Left renal pelvis (tissue), 4 donors: ENCODE measurements at places on chromosomes 16 and 17. TPM values are rescaled to one million over a fixed set of nuclear protein-coding genes. Genes with fewer than 3 reads are reported as not detected.

DNA sequence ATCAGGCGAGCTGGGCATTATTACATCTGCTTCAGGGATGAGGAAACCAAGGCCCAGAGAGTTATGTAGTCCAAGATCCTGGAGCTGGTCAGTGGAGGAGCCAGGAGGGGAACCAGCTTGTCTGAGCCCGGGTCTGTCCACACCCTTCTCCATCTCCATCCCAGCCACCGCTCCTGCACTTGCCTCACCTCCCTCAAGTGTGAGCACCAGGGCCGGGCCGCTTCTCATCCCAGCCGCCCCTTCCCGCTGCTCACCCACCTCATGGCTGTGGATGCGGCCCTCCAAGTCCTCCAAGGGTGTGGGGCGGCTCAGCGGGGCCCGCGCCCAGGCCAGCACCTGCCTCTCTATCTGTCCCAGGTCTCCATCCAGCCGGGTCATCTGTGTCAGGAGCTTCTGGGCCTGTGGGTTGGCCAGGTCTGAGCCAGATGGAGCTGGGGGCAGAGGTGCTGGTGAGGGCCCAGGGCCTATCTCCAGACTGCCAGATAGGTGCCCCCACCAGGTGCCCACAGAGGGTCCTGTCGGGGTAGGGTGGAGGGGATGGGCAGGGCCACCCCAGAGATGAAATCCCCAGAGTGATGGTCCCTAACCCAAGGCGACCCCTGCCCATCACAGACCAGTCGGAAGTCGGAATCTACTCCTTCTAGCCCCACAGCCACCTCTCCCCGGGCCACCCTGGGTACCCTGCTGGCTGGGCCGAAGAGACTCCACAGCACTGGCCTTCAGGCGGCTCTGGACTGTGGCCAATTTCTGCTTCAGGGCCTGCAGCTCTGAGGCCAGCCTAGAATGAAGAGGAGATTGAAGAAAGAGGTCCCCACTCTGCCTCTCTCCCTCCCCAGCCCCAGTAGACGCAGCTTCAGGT is 9.4 kb downstream of the EVPL start:
- no peak for DNase-seq

DNA sequence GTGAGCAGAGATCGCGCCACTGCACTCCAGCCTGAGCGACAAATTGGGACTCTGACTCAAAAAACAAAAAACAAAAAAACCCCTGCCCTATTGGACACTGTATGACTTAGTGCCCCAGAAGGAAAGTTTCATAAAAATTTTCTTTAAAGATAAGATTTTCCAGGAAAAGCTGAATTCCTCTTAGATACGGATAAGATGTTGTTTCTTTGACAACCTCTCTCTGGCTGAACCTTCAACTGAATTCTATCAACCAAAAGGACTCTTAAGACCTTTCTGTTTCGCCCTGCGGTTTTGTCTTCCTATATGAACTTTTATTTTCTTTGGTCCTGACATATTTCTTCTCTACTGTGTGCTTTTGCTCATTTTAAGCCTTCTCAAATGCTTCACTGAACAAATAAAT is 35.8 kb downstream of the CPPED1 start:
- no peak for DNase-seq

DNA sequence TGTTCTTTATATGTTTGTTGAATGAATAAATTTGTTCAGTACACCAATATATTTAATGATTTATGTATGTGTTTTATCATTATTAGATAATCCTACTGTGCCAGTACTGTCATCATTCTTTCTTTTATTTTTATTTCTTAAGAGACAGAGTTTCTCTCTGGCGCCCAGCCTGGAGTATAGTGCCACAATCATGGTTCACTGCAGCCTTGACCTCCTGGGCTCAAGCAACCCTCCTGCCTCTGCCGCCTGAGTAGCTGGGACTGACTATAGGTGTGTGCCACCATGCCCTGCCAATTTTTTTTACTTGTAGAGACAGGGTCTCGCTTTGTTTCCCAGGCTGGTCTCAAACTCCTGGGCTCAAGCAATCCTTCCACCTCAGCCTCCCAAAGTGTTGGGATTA is 41.8 kb downstream of the PAFAH1B1 start:
- no peak for DNase-seq

RHOT1 gene
- polyA plus RNA-seq, result 60.9 TPM

GDPD1 gene
- 10.9 TPM for polyA plus RNA-seq

- DNase-seq, result no peak
Measured at GRCh38 chr16:83806731-83807130, 1.0 kb upstream of the HSBP1 start.

DNA sequence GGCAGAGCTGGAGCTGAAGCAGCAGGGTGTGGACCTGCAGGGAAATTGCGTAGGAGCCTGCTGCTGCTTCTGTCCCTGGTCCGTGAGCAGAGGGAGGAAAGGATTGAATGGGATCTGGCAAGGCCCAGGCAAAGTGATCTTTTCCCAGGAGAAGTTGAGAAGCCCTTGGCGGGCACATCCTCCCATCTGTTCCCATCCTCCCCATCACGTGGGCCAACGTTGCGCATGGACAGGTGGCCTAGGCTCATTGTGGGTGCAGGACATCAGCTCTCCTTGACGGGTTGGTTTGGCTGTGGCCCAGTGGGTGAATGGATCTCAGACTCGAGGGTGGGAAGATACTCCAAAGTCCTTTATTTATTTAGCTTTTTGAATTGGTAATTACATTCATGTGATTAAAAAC is 29.4 kb upstream of the POLR3E start:
- no peak for DNase-seq

DNA sequence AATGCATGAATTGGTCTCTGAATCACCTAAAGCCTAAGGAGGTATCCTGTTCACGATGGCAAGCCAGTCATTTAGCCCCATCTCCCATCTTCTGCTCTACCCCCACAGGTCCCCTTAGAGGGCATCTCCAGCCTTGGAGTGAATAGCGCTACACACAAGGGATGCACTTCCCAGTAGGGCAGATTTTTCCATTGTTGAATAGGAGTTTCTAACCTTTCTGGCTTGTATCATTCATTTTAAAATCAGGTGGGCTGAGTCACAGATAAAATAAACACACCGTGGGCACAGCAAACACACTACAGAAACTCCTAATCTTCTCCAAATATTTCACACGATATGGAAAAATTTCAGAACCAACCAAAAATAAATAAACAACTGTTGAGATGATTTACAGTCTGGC is 201.2 kb upstream of the NOG start:
- DNase-seq, result no peak

GRCh38 chr17:21228845-21229244 is 14.9 kb upstream of the TMEM11 start:
- no peak for DNase-seq

EVI2B gene
- 3.1 TPM for polyA plus RNA-seq

DNA sequence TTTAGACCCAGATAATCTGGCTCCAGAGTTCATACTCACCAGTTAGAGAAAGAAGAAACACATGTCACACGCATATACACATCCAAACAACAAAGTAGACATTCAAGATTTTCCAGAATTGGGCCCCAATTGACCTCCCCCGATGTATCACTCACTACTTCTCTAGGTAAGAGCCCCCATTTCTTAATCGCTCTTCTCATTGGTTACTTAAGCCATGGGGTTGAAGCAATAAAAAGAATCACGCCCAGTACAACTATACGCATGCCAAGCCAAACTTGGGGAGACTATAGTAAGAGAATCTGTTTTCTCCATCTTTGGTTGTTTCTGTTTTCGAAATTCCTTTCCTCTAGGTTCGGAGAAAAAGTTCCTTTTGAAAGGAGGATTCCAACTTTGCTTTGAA is 565 bp downstream of the DDX52 start:
- DNase-seq, result no peak

DNA sequence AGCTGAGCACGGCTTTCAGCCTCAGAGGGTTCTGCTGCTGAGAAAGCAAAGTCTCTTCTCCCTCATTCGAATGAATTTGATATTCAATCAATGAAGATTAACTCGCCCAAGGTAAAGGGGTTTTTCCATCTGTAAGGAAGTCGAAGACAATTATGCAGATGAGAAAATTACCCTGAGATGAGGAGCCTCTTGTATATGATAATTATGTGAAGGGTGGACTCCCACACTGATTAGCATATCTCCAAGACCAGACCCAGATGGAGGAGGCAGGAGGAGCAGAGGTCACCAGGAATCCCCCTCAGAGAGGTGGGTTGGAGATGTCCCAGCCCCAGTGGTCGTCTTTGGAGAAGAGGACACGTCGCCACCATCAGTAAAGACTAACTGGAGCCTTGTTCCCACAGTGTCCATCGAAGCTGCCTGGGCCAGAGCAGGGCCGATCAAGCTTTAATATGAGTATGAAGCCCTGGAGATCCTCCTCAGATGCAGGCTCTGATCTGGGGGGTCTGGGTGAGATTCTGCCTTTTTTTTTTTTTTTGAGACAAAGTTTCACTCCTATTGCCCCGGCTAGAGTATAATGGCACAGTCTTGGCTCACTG is 61.5 kb upstream of the LHX1 start:
- DNase-seq, result no peak

- no peak for DNase-seq
Measured at GRCh38 chr16:782258-782657, 5.9 kb downstream of the RPUSD1 start.

PPY gene
- polyA plus RNA-seq, result 0.43 TPM

DNA sequence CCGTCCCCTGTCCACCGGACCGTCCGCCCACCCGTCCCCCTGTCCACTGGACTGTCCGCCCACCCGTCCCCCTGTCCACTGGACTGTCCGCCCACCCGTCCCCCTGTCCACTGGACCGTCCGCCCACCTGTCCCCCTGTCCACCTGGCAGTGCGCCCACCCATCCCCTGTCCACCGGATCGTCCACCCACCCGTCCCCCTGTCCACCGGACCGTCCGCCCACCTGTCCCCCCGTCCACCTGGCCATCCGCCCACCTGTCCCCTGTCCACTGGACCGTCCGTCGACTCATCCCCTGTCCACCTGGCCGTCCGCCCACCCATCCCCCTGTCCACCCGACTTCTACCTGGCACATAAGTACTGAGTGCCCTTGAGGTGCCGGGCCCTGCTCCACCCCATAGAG is 76.6 kb downstream of the LMF1 start:
- DNase-seq, result no peak

DNA sequence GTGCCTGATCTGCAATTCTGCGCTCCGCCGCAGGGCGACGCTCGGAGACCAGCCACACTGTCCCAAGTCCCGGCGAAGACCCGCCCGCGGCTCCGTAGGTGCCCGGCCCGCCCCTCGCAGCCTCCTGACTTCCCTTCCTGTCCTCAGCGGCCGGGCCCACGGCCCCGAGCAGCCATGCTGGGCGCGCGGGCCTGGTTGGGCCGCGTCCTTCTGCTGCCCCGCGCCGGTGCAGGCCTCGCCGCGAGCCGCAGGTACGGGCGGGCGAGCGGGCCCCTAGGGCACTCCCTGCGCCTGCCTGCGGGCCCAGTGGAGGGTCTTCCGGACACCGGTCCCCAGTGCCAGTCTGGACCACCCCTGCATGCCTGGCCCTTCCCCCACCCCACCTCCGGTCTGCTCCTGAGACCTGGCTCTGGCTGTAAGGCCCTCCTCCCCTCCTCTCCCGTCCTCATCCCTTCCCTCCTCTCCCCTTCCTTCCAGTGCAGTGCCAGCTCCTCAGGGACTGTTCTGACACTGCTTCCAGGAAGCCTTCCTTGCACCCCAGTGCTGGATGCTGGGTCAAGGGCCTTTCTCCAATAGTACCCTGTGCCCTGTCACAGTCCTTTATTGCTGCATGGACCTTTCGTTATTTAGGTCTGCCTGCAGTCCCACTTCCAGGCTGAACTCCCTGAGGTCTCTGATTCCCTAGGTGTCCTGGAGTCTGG is at the start of gene SPATA20:
Gene SPATA20, plus strand, starts transcription at position 140 of the 701 bp plus-strand sequence. Its CDS starts 35 bp downstream, at position 175.
- DNase-seq, result no peak

GRCh38 chr17:44776628-44777393 is 18.0 kb downstream of the ADAM11 start:
- DNase-seq, result no peak

GRCh38 chr17:33582661-33583060 is 289.6 kb upstream of the ASIC2 start:
- no peak for DNase-seq

GRCh38 chr17:37779554-37779953 is 34.7 kb upstream of the HNF1B start:
- no peak for DNase-seq

DNA sequence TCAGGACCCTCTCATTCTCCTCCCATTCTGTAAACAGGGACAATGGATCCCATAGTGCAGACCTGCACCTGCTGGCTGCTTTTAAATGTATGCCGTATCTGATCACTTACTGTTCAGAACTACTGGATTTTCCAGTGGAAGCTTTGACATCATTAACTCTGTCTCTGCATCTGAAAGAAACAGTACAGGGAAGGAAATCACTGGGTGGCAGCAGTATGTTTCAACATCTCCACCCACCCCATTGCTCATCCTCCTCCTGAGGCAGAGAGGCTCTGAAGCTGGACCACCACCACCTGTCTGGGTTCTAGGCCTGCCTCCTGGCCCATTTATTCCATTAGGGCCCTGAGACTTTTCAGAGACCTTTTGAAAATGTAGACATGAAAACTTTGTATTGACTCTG is 2.6 kb downstream of the CCL15 start:
- DNase-seq, result no peak

PPP1R1B gene
- polyA plus RNA-seq, result 23.1 TPM

DNA sequence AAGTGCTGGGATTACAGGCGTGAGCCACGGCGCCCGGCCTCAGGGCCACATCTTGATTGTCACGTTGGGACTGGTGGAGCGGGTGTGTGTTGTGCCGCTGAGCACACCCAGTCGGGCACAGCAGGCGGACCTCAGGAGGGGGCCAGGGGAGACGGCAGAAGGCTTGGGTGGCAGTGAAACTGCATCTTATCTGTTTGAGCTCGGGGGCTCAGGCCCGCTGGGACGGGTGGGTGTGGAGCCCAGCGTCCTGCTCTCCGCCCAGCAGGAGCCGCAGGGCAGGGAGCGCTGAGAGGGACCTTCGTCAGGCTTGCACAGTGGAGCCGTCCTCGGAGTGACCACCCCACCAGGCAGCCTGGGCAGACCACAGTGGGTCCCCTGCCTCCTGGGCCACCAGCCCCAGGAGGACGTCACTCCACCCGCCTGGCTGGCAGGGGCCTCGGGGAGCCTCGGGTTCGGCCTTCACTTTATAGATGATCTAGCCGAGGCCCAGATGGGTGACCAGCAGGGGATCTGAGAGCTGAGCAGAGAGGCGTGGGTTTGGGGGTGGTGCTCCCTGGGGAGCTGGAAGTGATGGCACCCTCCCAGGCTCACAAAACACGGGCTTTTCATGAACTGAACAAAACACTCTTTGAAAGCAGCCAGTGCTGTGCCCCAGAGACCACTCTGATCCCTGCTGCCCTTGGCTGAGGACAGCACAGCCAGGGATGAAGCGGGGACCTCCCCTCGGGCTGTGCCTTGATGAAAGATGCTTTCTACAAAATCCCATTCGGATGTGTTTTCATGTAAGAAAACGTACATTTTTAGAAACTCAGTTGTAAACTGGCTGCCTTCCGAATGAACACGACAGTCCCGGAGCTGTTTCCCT is 181.1 kb downstream of the SEC14L1 start:
- no peak for DNase-seq

GRCh38 chr17:58187063-58187462 is 5.5 kb upstream of the EPX start:
- no peak for DNase-seq

GRCh38 chr16:59193637-59194036 is 459.5 kb upstream of the GOT2 start:
- no peak for DNase-seq

MMP2 gene
- polyA plus RNA-seq, result 364 TPM

GRCh38 chr16:30356401-30357084 is 1.4 kb upstream of the CD2BP2 start:
- DNase-seq, result no peak
